T-helper 22 cell (primary cell): ENCODE measurements at places on chromosomes 4 and X.

GRCh38 chr4:160835789-160836188 is 1328.0 kb downstream of the FSTL5 start:
- DNase-seq, result no peak

GRCh38 chrX:12672367-12673106 is 118.7 kb upstream of the PRPS2 start:
- no peak for DNase-seq

DNA sequence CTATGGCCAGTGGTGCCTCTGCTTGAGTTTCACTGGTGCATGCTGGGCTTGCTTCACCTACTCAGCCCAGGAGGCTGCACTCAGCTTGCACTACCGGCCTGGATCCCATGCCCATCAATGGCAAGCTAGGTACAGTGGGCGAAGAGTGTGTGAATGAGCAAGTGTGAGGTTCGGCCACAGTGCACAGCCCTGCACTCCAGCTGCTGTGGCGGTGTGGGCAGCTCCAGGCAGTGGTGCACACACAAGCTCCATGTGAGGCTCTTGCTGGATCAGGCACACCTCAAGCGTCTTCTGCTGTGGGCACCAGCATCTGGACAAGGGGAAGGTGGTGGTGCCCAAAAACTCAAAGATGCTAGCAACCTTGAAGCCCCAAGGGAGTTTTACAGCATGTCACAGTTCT is 820.9 kb upstream of the LCORL start:
- DNase-seq, result no peak

- no peak for DNase-seq
Measured at GRCh38 chr4:4390046-4390445, 3.1 kb downstream of the NSG1 start.

- no peak for DNase-seq
Measured at GRCh38 chrX:19168609-19169008, 46.3 kb upstream of the ADGRG2 start.

DNA sequence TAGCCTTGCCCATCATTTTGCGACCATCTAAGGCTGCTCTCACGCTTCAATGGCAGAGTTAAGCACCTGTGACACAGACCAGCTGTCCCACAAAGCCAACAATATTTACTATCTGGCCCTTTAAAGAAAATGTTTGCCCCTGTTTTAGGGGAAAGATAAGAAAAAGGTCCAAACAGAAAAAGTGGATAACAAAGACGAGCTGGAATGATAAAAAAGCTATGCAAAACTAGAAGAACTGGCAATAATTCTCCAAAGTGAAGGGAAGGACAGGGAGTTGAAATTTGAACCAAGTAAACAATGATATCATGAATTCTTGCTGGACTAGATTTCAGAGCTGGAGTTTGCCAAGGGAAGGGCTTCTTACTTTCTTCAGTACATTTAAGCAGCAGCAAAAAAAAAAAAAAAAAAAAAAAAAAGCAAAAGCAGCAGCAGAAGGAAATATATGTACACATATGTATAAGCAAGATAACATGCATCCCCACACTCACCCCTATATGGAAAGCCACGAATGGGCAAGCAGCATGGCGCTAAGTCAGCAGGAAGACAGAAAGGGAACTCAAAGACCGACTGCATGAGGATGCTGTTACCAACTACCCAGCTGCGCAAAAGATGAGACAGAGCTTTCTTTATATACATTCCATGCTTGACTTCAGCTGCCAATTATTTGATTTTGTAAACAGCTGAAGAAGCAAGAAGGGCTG is 12.5 kb downstream of the TRAPPC2 start:
- no peak for DNase-seq

- no peak for DNase-seq
Measured at GRCh38 chr4:26272654-26273615, 47.9 kb upstream of the RBPJ start.

GRCh38 chr4:74397748-74398426 is 32.9 kb downstream of the EREG start:
- no peak for DNase-seq

DNA sequence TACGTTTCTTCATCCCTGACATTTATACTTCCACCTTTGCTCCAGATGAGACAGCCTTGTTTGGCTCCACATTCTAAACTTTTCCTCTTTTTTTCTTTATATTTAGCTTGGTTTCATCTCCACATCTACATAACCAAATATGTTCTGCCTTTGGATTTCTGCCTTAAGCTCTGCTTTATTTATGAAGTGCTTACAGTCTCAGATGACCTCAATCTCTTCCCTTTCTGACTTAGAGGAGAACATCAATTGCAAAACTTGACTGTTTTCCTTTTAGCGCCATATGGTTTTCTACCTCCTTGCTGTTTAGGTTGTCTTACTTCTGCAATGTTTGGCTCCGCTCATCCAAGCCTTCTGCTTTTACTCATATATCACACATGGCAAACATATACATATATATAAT is 7.5 kb downstream of the ASB5 start:
- no peak for DNase-seq

DNA sequence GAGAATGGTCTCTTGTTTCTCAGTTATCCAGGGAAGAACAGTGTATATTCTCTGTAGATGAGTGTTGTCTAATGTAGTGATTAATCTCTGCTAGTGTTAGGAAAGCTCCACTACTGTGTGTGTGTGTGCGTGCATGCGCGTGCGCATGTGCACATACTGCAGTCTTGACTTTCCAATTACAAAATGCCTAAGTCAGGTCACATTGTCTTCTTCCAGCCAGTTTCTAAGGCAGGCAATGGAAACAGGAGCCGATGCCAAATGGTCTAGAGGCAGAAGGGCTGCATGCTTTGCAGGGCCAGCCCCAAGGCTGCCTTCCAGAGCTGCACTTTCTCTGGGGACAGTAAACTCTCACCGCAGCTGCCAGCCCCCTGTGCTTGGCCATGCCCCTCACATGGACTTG is 30.5 kb upstream of the NAP1L5 start:
- DNase-seq, result no peak

- no peak for DNase-seq
Measured at GRCh38 chr4:150348079-150348478, 233.9 kb upstream of the MAB21L2 start.

- no peak for DNase-seq
Measured at GRCh38 chrX:53186351-53186750, 38.7 kb downstream of the KDM5C start.

GRCh38 chrX:44003975-44004374 is 30.8 kb upstream of the NDP start:
- no peak for DNase-seq

DNA sequence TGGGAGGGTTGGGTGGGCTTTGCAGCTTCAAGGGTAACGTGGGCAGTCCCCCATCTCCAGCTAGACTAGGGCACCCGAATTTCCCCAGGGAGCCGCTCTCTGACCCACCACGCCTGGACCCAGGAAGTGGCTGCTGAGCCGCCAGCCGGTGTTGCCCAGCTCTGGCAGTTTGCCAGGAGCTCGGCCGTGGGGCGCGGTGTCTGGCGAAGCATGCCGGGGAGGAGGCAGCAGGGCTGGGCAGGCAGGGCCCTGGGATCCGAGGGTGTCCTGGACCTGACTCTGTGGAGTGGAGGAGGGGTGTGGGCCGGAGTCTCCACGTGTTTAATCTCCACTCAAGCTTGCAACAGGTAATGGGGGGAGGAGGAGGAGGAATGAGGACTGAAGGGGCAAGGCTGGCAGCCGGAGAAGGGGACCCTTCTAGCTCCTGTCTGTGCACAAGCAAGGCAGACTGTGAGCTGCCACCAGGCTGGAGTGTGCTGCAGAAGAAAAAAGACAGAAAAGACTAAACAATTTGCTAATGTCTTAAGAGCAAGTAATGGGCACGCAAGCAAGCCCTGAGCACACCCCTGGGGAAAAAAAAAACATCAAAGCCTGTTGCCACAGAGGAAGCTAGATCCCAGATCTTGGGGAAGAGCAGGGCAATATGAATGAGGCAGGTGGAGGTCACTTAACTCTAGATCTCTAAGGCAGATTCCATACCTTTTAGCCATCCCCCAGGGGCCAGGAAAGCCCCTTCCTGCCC is 2.4 kb downstream of the LONRF3 start:
- DNase-seq, result no peak

DNA sequence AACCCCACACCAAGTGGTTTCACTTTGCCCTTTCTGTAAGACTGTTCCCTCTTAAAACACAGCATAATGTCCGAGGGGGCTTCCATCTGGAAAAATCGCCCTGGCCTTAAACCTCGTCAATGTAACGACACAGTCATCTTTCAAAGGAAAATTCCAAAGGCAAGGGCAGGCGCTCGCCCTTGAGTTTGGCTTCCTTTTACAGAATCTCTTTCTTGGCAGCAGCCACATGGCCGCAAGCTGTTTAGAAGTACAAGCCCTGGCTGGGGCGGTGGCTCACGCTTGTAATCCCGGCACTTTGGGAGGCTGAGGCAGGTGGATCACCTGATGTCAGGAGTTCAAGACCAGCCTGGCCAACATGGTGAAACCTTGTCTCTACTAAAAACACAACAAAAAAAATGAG is 27.1 kb upstream of the GRPEL1 start:
- no peak for DNase-seq

- DNase-seq, result no peak
Measured at GRCh38 chr4:65719635-65720034, 49.3 kb upstream of the EPHA5 start.

DNA sequence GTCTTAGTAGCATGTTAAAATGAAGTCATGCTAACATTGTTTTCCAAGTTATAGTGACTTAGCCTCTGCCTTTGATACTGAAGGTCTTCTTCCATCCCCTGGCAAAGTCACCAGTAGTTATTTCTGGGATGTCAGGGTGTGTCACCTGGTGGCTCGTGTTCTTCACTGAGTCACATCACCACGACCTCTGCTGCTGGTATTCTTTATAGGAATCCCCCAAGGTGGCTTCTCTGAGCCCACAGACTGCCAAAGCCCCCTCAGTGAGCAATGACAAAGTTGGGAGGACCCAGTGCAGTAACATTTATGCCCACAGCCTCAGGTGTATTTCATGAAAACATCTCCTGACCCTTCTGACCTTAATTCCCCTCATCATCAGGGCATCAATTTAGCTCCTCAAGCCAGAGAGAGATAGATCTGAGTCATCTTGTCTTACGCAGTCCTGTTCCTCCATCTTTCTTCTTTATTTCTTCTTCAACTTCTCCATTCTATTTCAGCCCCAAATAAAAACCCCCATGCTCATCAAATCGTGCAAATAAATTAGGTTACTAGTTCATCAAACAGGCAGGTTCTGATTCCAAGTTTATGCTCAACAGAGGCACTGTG is 29.3 kb upstream of the GPRIN3 start:
- no peak for DNase-seq

- DNase-seq, result no peak
Measured at GRCh38 chr4:152605031-152605430, 69.1 kb upstream of the FBXW7 start.

GRCh38 chr4:129176864-129177263 is 80.9 kb downstream of the C4orf33 start:
- no peak for DNase-seq

- no peak for DNase-seq
Measured at GRCh38 chrX:6812087-6812486, 277.2 kb upstream of the VCX3A start.

- DNase-seq, result no peak
Measured at GRCh38 chr4:147678796-147679549, 5.0 kb downstream of the PRMT9 start.
